Adrenal gland (tissue), 19 donors: ENCODE measurements at places on chromosomes 11 and 22.

DNA sequence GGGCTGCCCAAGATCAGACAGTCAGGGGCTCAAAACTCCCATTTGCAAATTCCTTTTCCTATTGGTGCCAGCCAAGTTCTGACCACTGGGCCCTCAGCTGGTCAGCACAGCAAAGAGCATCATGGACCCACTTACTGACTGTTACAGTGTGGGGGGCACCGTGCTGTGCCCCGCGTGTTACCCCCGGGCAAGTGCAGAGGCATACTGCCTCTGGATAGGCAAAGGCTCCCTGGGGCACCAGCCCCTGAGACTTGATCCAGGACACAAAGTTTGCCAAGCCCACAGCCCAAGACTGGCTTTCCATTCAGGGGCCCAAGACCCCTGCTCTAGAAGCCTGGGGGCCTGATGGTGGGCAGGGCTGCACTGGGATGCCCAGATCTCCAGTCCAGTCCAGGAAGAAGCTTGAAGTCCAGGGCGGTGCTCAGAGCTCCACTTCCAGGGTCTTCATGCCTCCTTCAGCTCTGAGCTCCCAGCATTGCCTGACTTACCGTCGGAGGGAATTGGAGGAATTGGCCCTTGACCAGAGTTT lies 6.6 kb downstream of the LRRC32 start:
- DNase-seq: peak; percentile 17

DNA sequence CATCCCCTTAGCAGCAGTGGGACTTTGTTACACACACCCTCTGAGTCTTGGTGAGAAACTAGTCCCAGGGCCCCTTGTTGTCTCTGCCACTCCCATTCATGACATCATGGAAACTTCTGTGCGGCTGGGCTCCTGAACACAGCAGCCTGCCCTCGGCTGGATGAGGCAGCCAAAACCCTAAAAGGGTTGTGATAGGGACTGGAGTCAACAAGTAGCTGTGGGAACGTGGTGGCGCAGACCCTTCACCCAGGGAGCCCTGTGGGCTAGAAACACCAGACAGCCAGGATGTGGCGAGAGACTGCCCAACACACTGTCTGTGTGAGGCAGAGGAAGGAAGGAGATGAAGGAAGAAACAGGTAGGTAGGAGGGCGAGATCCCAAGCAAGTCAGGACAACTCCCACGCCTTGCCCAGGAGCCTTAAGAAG lies 3.9 kb downstream of the CD3D start:
- peak; percentile 25 for DNase-seq

DNA sequence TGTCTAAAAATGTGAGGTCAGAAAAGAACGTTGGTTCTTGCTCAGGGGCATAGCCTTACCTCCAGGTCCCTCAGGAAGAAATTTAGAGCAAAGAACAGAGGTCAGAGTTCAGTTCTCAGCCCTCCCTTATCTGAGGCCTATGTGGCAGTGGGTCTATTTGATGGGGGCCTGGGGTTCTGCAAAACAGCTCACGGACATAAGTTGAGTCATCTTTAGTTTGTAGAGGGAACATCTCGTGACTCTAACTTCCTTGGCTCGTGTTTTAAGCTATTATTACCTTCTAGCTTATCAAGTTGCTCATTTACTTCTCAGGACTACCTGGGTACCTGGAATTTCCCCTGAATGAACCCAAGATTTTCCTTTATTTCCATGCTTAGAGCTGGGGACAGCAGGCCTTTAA lies 91.3 kb upstream of the AMOTL1 start:
- DNase-seq: no peak

- no peak for DNase-seq
These were observed 1167.6 kb downstream of the JRKL start for GRCh38 chr11:97557399-97557798.
